ENCODE measurements at places on chromosomes 11 and 22.

DNA sequence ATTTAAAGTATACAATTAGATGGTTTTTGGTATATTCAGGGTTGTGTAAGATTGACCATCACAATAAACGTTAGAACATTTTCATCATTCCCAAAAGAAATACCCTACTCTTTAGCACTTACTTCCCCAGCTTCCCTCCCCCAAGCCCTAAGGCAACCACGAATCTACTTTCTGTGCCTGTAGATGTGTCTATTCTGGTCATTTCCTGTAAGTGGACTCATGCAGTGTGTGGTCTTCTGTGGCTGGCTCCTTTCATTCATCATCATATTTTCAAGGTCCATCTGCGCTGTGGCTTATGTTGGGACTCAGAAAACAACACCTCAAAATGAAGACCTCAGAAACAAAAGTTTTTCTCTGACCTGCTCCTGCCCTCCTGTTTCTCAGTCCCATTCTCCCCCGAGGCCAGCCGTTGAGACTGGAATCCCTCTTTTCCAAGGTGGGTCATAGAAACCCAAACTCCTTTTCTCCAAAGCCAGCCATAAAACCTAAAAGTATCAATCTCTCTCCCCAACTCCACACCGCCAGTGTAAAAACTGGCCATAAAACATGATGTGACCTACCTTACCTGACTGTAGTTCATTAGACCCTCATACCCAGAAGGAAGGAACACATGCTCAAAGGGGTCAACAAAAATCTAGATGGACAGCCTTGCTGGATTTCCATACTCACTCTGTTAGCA, 12.9 kb upstream of the TMPRSS13 start:
- no peak for DNase-seq

DNA sequence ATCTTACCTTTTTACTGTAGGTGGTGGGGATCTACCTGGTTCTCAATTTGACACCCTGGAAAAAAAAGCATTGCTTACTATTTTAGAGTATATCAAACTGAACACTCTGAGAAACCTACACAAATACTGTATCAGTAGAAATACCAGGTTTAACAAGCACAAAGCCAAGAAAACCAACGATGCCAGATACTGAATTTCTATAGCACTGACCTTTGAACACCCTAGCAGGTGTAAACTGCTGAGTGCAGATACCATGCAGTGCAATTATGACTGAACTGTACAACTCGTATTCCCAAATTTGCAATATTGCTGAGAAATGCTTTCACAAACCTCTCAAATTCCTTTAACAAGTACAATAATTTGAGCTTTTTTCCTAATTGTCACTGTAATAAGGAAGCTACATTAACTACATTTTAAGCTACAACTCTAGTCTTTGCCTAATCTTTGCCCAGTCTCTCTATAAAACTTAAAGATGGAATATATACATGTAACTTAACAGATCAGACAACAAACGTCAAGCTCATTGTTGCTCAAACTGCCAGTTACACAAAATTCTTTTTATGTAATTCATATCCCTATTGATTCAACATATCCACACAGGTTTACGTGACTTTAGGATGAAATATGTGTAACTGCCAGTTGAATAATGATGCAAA, 8.9 kb downstream of the TAF1D start:
- DNase-seq = no peak

- DNase-seq = no peak
Observed at GRCh38 chr22:42720263-42721044, at the start of gene A4GALT. Gene A4GALT, minus strand, starts transcription at chr22:42720870. Its CDS starts 26,919 bp downstream, at chr22:42693951.

- DNase-seq = no peak
Observed at GRCh38 chr11:106309070-106309684, 231.7 kb downstream of the AASDHPPT start.

- DNase-seq = no peak
Observed at GRCh38 chr11:45165806-45166603, 19.6 kb downstream of the PRDM11 start.

DNA sequence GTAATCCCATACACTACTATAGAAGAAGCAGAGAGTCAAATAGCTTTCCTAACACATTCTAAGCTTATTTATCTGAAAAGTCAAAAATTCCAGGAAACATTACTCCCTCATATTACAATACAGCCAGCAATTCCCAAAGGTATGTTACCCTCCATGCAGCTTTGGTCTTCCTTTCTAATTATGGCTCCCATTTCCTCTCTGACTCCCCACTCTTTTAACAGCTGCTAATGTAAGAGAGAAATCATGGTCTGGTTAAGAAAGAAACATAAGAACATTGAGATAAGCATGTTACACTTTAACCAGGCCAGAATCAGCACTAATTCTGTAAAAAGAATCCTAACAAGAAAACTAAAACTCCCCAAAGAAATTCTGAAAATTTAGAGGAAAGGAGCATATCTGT, 6.8 kb downstream of the PPP2R1B start:
- DNase-seq = no peak

DNA sequence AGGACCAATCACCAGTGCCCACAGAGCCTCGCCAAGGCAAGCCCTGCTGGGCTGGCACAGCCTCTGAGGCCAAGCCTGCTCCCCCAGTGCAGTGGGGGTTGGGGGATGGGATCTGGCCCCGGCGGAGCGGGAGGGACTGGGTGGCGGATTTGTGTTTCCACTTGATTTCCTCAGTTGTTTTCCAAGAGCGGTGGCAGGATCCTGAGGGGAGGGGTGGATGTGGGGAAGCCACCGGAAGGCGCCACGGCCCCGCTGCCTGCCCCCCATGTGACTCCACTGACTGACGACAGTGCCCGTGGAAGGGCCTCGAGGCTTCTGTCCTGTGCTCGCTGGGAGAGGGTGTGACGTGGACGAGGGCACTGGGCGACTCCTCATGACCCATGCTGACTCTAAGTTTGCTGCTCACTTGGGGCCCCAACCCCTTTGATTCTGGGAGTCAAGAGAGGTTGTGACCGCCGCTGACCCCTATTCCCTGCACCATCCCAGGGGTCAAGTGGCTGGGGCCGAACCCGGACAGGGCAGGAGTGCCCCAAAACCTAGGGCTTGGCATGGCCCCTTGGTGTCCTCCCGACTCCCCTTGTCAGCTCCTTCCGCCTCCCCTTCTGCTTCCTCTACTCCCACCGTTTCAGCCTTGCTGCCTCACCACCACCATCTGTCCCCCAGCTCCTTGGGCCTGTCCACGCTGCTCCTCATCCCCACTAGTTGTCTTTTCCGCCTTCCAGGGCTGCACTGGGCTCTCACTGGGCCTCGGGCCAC, 23.5 kb upstream of the PICK1 start:
- no peak for DNase-seq

DNA sequence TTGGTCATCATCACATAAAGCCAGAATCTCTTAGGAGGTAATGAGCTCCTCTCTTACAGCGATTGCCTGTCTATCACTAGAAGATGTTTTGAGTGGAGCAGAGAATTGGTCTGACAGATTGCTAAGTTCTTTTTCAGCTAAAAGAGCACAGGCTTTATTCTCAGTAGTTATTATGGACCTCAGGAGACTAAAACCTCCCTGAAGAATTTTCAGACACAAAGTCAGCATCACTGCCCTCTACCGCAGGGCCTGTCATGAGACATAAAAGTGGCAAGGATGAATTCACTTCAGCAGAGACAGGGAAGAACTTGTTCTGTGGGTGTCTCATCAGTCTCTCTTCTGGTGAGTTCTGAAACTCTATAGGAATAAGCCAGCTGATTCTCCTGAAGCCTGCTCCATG, at the start of gene OR51I2:
OR51I2 (plus strand) TSS at position 301 of the 400 bp plus-strand sequence. CDS start 4,166 bp downstream, outside the sequence.
- DNase-seq = no peak

DNA sequence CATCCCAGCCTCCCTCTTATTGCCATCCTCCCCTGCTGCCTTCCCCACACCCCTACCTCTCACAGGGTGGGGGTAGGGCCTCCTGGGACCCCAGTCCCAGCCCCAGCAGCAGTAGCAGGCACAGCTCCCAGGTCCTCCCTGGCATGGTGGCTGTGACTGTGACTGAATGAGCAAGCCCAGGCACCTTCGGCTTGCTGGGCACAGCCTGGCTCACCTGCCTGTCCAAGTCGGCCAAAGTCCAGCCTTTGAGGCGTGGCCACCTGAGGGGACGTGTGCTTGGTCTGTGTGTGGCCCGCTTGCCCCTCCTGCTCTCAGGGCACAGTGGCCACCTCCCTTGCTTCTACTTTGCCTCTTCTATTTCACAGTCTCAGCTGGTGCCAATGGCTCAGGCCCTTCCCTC, at the start of gene TREH:
TREH (minus strand) TSS at position 168 of the 400 bp plus-strand sequence; CDS start at position 145, 23 bp downstream.
- no peak for DNase-seq

DNA sequence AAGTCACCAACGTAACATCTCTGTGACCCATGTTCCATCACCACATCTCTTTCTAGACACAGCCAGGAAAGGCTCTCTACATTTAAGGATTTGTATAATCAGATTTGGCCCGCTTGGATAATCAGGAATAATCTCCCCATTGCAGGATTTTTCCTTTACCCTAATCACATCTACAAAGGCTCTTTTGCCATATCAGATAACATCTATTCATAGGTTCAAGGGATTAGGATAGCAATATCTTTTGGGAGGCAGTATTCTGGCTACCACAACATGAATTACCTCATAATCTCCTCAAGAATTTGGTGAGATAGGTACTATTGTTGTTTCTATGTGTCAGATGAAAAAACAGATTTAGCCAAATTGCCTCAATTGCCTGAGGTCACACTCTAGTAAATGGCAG, 142.8 kb upstream of the UBASH3B start:
- DNase-seq = no peak

DNA sequence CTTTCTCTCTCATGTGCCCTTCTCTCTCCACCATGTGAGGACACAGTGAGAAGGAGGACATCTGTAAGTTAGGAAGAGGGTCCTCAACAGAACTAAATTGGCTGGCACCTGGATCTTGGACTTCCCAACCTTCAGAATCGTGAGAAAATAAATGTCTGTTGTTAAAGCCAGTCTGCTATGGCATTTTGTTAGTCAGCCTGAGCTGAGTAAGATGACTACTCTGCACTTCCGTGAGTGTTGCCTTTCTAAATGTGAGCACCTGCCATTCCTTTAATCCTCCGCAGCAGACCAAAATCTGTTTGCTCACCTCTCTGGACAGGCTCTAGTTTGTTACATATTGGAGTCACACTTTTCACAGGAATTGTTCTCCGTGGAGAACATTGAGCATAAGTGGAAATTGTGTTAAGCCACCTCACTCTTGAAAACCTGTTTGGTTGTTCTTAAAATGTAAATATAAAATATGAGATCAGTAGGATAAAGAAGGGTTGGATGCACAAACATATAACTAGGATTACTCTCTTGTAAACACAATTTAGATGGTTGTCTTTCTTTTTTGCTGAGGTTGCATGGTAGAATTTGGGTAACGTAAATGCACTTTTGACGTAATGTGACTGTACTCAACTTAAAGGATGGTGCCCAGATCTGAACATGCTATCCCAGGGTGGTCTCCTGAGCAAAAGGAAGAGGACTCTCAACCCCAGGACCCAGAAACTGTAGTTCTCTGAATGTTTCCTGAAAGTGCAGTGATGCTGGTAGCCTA, 65.9 kb downstream of the SNX19 start:
- DNase-seq = no peak

DNA sequence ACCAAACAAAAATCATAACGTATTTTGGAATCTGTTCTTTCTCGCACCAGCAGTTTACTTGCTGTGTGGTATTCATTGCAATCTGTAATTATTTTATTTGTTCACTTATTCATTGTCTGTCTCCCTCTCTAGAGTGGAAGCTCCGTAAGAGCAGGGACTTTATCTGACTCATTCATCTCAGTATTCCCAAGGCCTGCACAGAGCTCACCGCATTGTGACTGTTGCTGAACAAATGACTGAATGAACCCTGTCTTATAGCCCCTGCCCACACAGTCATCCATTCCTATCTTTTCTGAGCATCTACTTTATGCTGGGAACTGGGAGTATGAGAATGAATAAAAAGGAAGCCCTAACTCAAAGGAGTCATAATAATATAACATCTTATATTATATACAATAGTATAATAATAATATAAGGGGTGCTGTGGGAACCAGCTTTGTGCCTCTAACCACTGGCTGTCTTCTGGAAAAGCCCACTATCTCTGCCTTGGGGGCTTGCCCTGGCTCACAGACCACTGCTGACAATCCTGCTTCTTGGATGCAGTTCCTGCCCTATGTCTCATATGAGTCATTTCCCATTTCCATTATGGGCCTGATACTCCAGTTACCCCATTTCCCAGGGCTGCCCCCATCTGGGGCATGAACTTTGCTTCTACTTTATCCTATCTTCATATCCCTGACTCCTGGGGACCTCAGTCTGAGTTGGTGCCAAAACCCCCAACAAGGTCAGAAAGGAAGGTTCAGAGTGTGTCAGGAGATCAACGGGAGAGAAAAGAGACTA, 11.0 kb downstream of the XRRA1 start:
- DNase-seq = no peak

DNA sequence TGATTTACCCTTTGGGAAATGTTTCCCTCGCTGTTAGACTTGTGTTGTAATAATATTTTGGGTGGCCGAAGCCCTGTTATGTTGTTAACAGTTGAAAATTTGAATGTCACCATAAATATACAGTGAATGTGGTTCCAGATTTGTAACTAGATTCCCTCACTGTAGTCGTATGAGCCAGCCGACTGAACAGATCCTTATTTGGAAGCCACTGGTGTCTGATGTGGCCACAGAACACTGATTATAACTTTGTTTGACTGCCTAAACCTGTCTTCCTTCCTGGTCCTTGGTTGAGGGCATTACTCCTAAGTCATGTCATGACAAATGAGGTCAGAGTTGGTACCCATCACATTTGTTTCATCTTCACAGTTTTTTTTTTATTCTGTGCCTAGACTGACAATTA, 45.4 kb downstream of the YAP1 start:
- no peak for DNase-seq

- DNase-seq = no peak
Observed at GRCh38 chr11:44366741-44367140, 56.8 kb upstream of the ALX4 start.

DNA sequence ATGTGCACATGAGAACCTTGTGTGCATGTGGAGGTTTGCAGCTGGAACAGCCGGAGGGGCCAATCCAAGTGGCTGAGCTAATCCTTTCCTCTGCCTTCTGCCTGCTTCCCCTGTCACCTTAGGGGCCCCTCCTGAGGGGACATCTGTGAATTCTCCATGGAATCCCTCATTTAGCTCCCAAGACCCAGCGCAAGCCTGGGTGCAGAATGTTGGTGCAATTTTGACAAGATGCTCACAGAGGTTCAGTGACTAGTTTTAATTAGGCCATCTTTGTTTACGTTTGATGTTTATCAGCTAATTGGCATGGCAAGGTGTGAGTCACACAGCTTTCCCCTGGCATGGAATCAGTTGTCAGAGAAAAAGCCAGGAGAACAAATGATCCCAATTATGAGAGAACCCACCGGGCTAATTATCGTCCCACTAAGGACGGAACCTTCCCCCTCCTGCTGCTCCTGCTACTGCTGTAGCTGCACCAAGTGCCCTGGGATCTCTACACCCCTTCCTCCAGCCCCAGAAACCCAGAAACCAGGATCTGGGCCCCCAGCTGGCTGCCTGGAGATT, 63.6 kb upstream of the PAX6 start:
- no peak for DNase-seq
